AG04450 (cell line): ENCODE measurements at places on chromosomes 1 and 21.

DNA sequence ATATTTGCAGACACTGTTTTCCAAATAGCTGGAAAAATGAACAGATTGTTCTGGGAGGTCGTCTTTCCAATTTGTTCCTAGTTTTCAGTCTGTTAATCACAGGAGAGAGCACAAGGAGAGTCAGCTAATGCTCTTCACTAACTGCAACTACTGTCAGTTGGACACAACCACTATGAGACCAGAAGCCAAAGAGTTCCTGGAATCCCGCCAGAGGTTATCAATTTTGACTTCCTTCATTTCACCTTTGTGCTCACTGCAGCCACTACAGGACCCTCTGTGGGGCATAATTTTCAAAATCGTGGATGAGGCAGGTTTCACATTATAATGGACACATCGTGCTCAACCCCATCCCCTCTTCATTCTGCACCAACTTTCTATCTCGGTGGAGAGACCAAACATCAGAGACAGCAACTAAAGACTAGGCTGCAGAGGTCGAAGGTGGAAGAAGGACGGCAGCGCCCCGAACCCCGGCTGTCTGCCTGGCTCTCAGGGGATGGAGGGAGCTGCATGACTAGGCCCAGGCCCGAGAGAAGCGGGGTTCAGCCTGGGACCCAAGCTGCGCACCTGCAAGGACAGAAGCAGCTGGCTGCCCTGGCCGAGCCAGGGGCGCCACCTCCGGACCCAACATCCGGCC is 602 bp downstream of the KIAA0319L start:
- no peak for DNase-seq

DNA sequence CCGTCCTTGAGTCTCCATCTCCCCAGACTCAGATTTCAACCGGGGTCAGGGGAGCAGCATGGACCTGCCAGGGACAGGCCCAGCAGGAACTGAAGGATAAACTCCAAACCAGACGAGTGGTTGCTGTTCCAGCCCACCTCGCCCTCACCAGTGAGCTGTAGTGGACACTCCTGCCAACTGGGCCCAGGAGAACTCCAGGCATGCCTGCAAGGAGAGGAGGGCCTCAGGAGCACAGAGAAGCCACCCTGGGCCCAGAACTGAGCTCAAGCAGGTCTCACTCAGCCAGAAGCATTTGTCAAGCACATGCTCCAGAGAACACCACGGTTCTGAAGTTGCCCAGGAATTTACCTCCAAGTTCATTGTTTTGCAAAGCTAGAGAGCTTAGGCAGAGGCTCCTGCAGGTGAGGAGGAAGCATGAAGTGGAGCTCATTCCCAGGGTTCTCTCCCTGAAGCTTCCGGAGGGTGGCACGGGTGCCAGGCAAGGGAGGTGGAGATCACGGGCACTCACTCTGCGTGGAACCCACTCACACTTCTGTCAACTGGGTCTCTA is 61.0 kb downstream of the MATN1 start:
- DNase-seq = no peak

DNA sequence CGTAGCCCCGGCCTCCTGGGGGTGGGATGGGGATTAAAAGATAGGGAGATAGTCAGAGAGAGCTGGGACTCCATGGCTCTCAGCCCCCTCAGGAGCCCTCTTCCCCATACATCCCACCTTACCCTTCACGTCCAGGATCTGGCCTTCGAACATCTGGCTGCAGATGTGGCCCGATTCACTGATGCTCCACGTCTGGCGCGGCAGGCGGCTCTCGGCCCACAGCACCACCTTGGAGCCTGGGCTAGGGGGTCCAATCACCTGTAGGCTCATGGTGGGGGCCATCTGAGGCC is 4.2 kb downstream of the CD52 start:
- no peak for DNase-seq

DNA sequence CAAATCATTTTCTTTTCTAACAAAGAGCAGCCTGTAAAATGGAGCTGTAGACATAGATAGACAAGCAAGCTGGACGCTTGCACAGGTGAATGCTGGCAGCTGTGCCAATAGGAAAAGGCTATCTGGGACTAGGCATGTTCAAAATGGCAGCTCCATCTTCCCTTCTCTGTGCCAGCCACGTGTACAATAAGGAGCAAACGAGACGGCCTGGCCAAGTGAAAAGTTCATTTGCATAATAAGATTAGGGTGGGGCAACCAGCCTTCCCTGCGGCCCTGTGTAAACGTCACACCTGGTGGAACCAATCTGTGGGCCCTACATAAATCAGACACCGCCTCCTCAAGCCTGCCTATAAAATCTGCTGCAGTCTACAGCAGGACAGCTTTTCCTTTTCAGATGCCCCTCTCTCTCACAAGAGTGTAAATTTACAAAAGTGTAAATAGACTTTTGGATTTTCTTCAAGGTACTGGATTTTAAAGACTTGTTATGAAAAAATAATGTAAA is 16.6 kb upstream of the EDEM3 start:
- no peak for DNase-seq

DNA sequence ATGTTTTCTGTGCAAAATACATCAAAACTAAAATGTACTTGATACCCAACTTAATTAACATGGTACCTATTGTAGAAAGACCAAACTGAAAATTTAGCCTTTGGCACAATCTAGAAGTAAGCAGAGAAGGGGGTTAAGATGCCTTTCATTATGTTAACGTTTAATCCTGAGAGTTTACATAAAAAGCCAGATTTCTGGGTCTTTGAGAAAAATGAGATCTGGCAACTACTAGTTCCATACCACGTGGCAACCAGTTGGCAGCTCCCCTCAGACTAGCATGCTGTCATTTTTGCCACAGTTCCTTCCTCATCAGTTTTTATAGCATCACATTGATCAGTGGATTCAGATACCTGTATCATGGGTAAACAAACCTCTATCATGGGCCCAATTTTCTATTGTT is 1.5 kb downstream of the RO60 start:
- no peak for DNase-seq

DNA sequence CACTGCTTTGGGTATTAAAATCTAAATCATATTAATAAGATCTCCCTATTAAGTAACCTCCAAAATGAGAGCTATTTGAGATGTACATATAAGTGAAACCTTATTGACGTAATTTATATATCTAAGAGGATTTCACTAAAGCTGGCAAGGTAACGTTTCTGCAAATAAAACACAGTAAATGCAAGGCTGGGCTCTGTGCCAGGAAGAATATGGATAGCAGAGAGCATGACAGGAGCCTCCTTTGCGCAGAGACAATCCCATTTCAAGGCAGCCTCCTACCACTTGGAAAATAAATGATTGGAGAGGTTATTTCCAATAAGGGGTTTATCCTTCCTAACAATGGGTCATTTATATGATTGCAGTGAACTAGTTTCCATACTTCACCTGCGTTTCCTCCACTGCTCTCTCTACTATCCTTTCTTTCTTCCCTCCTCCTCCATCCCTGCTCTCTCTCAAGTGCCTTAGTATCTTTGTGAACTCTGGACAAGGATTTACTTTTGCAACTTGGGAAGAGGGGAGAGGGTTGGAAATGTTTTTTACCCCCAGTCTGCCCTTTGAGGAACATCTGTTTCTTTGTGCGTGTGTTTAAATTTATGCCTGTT is 3.0 kb upstream of the NFIA start:
- DNase-seq = no peak

DNA sequence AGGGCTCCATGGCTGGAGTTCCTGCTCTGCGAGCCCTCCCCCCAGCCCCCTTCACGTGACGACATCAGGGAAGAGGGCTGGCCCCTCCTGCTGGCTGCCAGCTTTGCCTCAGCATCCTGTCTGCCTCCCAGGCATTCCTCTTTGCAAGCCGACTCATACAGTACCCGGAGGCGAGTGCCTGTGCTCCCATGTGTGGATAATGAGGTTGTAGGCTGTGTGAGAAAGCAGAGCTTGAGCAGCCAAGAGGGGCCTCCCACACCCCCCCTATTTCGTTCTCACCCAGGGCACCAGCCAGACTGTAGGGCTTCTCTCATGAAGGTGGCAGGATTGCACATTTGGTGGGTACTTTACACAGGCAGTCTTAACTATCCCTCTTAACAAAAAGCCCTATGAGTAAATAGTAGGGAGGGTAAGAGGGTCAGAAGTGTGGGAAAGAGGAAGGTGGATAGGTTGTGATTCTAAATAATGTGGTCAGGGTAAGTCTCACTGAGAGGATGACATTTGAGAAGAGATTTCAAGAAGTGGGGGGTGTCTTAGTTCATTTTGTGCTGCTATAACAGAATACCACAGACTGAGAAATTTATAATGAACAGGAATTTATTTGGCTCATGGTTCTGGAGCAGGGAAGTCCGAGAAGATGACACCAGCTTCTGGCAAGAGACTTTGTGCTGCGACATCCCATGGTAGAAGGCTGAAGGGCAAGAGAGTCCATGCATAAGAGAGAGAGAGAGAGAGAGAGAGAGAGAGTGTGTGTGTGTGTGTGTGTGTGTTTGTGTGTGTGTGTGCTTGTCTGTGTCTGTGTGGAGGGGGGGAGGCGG is 113.5 kb downstream of the OMA1 start:
- DNase-seq = peak; percentile 15

DNA sequence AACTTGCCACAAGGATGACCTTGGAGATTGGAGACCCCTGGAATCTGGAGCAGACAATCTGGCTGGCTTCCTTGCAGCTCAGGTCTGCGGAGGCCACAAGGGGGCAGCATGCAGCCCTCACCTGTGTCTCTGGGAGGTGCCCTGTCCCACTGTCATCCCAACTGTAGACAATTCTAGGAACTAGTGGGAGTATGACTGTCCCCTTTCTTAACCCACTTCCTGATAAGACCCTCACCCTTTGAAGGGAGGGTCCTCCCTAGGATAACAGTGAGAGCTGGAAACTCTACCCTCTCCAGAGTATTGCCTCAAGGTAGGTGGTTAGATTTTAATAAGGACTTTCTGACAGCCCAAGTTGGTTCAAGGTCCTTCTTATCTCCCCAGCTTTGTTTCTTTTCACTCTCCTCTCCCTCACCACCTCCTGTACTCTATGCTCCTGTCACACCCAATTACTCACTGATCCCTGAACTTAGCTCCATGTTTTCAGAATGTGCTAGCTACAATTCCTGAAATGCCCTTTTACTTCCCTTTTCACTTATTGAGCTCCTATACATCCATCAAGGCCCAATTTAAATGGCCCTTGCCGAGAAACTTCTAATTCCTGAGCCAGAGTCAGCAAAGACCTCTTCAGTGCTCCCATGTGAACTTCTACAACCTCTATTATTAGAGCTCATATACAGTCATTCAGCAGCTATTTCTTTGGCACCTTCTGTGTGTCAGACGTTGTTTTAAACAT is 9.2 kb upstream of the KCNQ4 start:
- no peak for DNase-seq

GRCh38 chr1:44294588-44295007 is 60.5 kb downstream of the ERI3 start:
- peak; percentile 11 for DNase-seq

GRCh38 chr1:7222695-7223015 is 437.4 kb downstream of the CAMTA1 start:
- no peak for DNase-seq

GRCh38 chr1:3450983-3451382 is 3.5 kb upstream of the ARHGEF16 start:
- no peak for DNase-seq

- DNase-seq = no peak
These were observed 45.6 kb downstream of the MIA3 start for GRCh38 chr1:222663431-222663934.

GRCh38 chr21:42153046-42153686 is 65.8 kb upstream of the ABCG1 start:
- no peak for DNase-seq

GRCh38 chr21:44549525-44550211 is 1.6 kb downstream of the KRTAP10-2 start:
- DNase-seq = no peak

DNA sequence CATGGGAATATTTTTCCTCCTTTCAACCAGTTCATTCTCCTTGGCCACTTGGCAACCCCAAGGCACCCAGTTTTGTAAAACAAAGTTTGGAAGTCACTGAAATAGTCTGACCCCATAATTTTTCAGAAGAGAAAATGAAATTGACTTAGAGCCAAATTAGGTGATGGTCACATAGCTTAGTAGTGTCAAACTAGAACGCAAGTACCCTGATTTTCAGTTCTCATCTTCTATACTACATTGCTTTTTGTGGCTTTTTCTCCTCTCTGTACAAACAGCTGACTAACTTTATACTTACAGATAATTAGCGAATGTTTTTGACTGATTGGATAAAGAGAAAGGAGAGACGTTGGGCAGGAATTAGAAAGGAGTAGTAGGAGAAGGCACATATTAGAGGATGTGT is 33.1 kb downstream of the IARS2 start:
- DNase-seq = no peak

DNA sequence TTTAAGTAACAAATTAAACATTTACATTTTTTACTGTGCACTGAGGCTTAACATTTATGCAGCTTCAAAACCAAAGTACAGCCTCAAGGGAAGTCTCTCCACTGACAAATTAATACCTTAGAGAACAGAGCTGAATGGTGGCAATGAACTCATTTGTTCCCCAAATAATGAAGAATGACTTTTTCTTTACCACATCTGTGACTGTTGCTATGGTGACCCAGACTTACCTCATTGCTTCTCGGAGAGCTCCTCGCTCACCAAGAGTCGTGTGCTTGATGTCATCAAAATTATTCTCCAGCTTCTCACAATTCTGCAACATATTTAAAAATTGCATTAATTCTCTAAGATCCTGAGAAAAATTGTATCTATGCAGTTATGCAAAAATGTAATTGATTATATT is 92.9 kb downstream of the DPYD start:
- DNase-seq = no peak

- no peak for DNase-seq
These were observed 54.4 kb upstream of the SYT6 start for GRCh38 chr1:114208106-114208505.

DNA sequence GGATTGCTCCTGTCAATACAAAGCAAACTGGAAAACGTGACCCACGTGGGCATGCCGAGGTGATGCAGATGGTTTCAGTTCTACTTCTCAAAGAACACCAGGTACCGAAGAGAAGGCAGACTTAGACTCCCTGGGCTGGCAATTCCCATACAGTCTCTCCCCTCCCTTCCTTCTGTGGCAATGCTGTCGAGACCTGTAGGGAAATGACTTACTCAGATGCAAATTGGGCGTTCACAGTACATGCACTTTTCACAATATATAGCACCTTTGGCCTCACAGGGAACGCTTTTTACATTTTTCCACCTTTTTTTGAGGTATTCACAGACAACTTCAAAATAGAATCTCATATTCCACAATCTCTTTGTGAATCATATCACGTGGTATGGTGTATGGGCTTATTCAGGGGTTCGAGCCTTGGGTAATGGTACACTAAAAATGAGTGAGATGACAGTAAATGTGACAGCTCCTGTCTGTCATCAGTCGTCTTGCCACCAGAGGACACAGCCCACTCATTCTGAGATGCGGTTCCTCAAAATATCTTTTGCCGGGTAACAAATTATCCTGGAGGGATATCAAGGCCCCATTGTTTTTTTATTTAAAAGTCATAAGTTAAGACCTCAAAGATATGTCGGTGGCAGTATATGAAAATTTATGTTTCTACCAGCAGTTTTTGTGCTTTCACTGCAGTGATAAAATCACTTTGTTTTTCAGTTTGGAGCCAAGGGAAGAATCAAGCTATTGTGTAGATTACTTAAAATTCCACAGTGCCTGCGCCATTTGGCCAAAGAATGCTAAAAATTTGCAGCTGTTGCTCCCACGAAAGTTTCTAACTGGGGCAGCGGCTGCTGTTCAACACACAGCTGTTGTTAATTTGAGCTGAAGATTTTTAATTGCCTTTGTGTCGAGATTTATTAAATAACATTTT is 168.4 kb downstream of the ZZZ3 start:
- peak; percentile 74 for DNase-seq

- peak; percentile 90 for DNase-seq
These were observed 21.7 kb upstream of the TUT4 start for GRCh38 chr1:52574594-52574993.
